ENCODE measurements at places on chromosomes 6 and 20. TPM values are rescaled to one million over a fixed set of nuclear protein-coding genes. Genes with fewer than 3 reads are reported as not detected.
A peak's percentile ranks its signal among the peaks of the same experiment; 100 is the strongest.

DNA sequence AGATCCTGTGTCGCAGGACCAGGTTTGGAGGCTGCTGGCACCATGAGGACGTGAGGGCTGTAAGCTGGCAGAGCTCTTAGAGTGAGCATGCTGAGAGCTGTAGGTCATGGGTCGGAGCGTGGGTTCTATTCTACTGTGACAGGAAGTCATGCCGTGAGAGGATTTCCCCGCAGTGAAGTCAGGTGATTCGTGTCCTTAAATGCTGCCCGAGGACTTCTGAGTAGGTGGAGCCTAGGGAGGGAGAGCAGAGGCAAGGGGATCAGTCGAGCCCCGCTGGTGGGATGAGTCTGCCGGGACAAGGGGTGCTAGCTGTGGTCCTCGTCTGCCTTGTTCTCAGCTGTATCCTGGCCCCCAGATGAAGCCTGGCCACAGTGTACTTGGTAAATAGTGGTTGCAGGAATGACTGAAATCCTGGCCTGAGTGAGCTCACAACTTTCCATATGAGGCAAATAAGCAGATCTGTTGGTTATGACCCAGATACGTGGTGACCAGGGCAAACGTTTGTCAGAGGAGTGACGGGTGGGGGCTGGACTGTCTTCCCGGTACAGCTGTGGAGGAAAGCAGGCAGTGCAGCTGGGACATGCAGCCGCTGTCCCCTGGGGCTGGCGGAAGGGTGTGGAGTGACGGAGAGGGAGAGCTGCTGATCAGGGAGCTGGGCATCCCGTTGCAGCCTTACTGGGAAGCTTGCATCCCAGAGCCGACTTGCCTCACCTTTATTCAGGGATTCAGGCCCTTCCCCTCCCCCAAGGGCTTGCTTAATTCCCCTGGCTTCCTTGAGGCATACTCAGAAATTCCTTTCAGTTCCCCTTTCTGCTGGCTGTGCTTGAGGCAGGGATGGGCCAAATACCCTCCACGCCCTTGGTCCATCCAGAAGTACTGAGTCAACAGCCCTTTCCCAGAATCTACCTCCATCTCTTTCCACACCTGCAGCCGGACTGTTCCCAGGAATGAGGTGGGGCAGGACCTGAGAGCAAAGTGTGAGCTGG is 250.9 kb upstream of the RREB1 start:
- peaks cover 13% of the 10 kb centered on the region for H3K4me1 ChIP-seq
- peak overlapping the region; percentile 25 for H3K4me3 ChIP-seq
- peak; percentile 16 for DNase-seq
- H3K27ac ChIP-seq: no peak overlapping the region
- H3K27me3 ChIP-seq: no peaks in the 10 kb centered on the region

The ASIP gene
- total RNA-seq: not detected

- DNase-seq: no peak
- no peak overlapping the region for H3K4me3 ChIP-seq
- no peaks in the 10 kb centered on the region for H3K27me3 ChIP-seq
- no peaks in the 10 kb centered on the region for H3K4me1 ChIP-seq
- no peaks in the 10 kb centered on the region for H3K36me3 ChIP-seq
Observed at GRCh38 chr6:133198725-133199124, 42.4 kb upstream of the EYA4 start.

The NDRG3 gene
- total RNA-seq: 26.9 TPM

DNA sequence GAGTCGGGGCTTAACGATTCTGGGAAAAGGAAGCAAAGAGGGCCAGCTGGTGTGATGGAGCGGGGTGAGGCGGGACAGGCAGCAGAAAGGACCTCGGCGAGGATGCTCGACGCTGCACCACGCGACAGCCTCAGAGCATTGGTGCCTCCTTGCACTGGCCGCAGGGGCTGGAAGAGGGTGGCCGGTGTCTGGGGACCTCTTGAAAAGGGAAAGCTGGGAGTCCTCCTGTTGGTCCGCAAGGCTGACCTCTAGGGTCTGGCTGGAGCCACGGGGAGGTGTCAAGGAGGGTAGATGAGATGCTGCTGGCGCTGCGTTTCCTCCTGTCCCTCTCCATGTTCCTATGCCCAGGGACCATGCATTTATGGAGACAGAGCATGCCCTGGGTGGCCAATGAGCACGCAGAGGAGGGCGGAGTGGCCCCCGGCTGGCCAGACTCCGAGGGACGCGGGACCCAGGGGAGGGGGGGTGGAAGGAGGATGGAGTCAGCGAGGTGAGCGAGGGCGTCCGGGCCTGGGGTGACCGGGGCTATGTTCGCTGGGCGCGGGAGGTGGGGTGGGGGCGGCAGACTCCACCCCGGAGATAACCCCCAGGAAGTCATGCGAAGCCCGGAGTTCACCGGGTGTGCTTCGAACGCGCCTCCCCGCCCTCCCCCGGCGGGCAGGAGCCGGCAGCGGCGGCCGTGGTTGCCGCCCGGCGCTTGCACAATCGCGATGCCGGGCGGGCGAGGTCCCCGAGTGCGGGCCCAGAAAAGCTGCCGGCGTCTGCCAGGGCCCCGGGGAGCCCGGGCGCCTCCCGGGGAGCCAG is at the start of gene CYP24A1:
Gene CYP24A1 (minus strand): TSS at position 334 of the 804 bp plus-strand sequence. CDS start 407 bp downstream, outside the sequence.
- H3K27ac ChIP-seq: no peak within 1 kb of the TSS
- no peaks in the 10 kb centered on the region for H3K36me3 ChIP-seq
- DNase-seq: no peak
- H3K4me1 ChIP-seq: no peaks in the 10 kb centered on the region
- H3K4me3 ChIP-seq: no peak within 1 kb of the TSS
- H3K27me3 ChIP-seq: peaks cover 42% of the 10 kb centered on the region

The ADGB gene
- total RNA-seq: not detected

Data from T-cell (primary cell).